ENCODE measurements at places on chromosomes 4 and X. TPM values are rescaled to one million over a fixed set of nuclear protein-coding genes. Genes with fewer than 3 reads are reported as not detected.

DNA sequence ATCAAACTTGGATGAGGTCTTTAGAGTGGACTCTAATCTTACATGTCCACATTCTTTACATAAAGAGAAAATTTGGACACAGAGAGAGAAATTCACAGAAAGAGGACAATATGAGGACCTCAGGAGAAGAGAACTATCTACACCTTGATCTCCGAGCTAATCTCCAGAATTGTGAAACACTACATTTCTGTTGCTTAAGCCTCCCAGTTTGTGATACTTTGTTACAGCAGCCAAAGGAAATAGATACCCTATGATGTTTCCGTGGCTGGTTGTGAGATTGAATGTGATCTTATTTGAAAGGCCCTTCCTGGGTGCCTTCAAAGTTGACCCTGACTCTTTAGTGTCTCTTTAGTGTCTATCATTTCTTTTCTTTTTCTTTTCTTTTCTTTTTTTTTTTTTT, 326.1 kb upstream of the CLNK start:
- no peak for DNase-seq

- DNase-seq: no peak
Observed at GRCh38 chr4:36133658-36134057, 110.7 kb downstream of the ARAP2 start.

Gene HELT
- not detected for total RNA-seq

DNA sequence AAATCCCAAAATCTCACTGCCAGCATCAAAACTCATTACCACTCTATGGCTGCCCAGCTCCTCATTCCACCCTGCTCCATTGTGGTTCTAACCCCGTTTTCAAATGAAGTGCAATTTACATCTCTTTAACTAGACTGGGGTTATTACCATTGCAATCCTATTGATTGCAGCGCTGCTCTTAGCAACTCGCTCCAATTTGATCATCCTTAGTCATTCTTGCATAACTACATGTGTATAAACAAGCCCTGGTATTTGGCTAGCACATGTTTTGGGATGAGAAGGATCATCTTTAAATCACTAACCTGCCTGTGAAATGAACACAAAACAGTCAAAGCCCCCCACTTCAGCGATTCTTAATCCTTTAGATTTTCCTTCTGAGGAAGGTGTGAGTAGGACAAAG, 340.1 kb upstream of the PPARGC1A start:
- DNase-seq: no peak

DNA sequence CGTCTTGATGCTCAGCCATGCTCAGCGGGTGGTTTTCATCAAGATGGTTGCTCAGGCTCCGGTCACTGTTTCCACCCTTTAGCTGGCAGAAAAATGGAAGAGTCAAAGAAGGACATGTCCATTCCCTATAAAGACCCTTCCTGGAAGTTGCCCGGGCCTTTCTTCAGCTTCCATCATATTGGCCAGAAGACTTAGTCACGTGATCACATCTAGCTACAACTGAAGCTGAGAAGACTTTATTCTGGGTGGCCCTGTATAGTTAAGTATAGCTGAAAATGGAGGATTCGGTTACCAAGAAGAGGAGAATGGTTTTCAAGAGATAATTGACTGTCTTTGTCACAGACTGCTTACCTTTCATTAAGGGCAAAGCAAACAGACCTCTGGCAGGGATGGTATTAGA, 296.7 kb upstream of the CASK start:
- no peak for DNase-seq

Gene RAB40A
- not detected for total RNA-seq

DNA sequence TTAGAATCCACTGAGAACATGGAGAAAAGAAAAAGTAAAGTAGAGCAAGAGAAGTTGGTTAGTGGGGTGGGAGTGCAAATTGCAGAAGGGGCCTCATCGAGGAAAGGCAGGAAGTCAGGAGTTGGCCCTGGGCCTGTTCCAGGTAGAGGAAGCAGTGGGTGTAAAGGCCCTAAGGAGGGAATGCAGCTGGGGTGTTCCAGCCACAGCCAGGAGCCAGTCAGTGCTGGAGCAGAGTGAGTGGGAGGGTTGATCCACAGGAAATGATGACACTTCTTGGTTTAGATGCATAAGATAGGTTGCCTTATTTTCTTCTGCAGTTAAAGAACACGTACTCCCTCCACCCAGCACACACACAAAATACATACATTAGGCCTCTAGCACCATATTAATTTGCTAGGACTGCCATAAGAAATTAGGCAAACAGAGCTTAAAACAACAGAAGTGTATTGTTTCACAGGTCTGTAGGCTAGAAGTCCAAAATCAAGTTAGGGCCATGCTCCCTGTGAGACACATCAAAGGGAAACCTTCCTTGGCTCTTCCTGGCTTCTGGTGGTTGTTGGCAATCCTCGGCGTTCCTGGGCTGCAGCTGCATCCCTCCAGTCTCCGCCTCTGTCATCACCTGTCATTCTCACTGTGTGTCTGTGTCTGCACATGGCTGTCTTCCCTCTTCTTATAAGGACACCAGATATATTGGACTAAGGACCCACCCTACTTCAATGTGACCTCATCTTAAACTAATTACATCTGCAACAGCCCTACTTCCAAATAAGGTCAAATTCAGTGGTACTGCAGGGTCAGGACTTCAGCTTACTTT, 205.9 kb downstream of the AASDH start:
- no peak for DNase-seq

All from pulmonary artery endothelial cell (primary cell).